ENCODE measurements at places on chromosomes 3 and 15. TPM values are rescaled to one million over a fixed set of nuclear protein-coding genes. Genes with fewer than 3 reads are reported as not detected.

The CYP11A1 gene
- not detected for total RNA-seq

The SYNPR gene
- total RNA-seq, result not detected

The FBN1 gene
- 88.1 TPM for total RNA-seq

The CHDH gene
- 0.04 TPM for total RNA-seq
